HFFc6 (cell line): ENCODE measurements at places on chromosomes 4 and X.

GRCh38 chrX:133033010-133033409 is 63.9 kb downstream of the USP26 start:
- H3K4me3 ChIP-seq: no peak overlapping the region
- H3K4me1 ChIP-seq: no peaks in the 10 kb centered on the region
- no peak for DNase-seq
- no peaks in the 10 kb centered on the region for H3K27me3 ChIP-seq

DNA sequence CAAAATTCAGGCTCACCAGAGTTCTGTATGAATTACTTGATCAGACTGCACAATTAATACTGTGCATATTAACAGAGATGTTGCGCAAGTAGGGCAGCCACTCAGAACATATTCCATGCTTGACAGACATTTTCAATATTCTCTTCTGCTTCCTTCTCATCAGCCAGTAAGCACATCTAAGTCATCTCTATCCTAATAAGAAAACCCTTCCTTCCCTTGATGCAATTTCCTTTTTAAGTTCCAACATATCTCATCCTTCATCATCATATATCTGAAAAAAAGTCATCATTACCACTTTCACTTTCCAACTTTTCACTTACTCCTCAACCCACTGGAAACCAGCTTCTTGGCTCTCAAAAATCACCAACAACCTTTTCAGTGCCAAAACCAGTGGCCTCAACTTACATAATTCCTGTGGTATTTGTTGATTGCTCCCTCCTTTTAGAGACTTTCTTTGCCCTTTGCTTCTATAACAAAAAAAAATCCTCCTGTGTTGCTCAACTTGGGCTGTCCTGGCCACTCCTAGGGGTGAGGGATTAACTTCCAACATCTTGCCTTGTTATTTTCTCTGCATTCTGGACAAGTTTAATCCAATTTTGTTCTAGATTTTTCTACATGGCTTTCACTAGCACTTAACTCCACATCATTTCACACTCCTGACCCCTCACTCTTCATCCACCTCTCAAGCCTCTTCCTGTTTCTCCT is 14.1 kb downstream of the MBNL3 start:
- DNase-seq: no peak
- H3K36me3 ChIP-seq: no peaks in the 10 kb centered on the region
- H3K4me1 ChIP-seq: peaks cover 19% of the 10 kb centered on the region; the same call in 1 of the 2 replicates

DNA sequence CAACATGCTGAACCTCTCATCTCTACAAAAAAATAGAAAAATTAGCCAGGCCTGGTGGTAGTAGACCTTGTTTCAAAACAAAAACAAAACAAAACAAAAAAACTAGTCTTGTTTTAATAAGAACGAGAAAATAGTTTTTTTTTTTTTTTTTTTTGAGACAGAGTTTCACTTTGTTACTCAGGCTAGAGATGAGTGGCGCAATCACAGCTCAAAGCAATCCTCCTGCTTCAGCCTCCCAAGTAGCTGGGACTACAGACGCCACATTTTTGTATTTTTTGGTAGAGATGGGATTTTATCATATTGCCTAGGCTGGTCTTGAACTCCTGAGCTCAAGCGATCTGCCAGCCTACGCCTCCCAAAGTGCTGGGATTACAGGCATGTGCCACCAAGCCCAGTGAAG is 47.7 kb upstream of the UGDH start:
- H3K36me3 ChIP-seq: no peaks in the 10 kb centered on the region
- peaks cover 12% of the 10 kb centered on the region for H3K4me1 ChIP-seq
- H3K27me3 ChIP-seq: no peaks in the 10 kb centered on the region; the same call in 1 of the 2 replicates

DNA sequence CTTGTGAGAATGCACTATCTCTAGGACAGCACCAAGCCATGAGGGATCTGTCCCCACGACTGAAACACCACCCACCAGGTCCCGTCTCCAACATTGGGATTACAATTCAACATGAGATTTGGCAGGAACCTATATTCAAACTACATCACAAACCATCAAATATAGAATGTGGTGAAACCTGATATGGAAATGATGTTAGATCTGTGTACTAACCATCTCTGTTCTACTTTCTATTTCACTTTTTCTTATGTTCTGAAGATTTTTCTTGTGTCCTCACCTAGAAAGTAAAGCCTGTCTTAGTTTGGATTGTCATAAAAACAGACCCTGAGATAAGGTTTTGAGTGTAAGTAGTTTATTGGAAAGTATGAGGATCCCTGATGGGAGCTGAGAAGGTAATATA is 37.8 kb upstream of the TACR3 start:
- H3K4me3 ChIP-seq: no peak overlapping the region
- no peaks in the 10 kb centered on the region for H3K4me1 ChIP-seq
- H3K36me3 ChIP-seq: no peaks in the 10 kb centered on the region
- H3K27me3 ChIP-seq: peaks cover 3% of the 10 kb centered on the region; the same call in 1 of the 2 replicates
- no peak overlapping the region for H3K27ac ChIP-seq
- no peak for DNase-seq

GRCh38 chr4:177740563-177740962 is 298.3 kb upstream of the AGA start:
- H3K27ac ChIP-seq: no peak overlapping the region
- H3K36me3 ChIP-seq: no peaks in the 10 kb centered on the region
- H3K4me1 ChIP-seq: peaks cover 20% of the 10 kb centered on the region
- H3K27me3 ChIP-seq: peaks cover 2% of the 10 kb centered on the region; the same call in 1 of the 2 replicates
- peak overlapping the region; percentile 18; the same call in 1 of the 2 replicates for H3K4me3 ChIP-seq
- DNase-seq: peak; percentile 7

DNA sequence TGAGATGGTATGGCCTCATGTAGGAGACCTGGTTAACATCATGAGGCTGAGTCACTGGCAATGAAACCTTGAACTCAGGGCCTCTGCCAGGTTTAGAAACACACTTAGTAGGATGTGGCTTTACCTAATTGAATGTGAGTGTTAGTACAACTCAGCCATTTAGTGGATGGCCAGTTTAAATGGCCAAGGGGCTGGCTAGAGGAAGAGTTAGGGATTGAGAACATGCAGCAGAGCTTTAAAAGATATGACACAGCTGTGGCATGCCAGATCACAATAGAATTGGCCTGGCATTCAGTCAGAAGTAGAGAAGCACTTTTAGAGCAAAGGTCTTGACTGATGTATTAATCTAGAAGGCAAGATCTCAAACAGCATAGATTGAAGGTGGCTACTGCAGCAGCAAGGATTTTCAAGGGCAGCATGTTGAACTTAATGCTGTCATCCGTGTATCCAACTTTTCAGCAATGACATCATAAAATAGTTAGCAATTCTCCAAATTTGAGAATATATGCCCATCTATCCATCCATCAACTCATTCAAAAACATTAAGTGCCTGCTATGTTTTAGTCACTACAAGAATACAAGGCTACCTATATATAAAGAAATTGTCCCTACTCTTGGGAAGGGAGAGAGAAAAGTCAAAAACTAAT is 170.4 kb downstream of the FRAS1 start:
- no peaks in the 10 kb centered on the region for H3K4me1 ChIP-seq
- no peak overlapping the region for H3K27ac ChIP-seq
- H3K27me3 ChIP-seq: peaks cover 2% of the 10 kb centered on the region; the same call in 1 of the 2 replicates
- no peak for DNase-seq
- H3K4me3 ChIP-seq: no peak overlapping the region

DNA sequence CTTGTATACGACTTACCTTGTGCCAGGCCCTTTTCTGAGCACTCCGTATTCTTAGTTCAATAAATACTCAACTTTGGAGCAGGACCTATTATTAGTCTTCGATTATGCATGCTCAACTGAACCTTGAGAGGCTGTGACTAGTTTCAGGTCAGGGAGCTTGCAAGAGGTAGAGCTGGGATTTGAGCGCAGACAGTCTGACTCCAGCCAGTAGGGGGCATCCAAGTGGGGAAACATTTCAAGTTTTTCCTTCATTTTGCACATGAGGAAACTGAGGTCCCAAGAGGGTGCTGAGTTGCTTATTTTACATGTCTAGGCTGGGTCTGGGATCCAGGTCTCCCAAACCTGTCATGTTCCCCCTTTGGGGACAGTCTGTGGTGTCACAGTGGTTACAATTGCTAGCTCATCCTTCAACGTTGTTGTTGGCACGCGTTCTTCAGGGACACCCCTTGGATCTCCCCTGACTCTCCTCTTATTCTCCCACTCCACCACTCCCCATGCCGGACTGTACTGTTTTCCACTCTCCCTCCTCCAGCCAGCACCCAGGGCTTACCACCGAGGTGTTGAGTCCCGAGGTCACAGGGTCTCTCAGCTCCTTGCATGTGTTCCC is 6.7 kb upstream of the PRICKLE3 start:
- H3K27ac ChIP-seq: no peak overlapping the region
- peaks cover 2% of the 10 kb centered on the region for H3K27me3 ChIP-seq
- 0 out of 2 replicates have a peak overlapping the region, but pooled peaks have one; percentile 5 for H3K4me3 ChIP-seq
- no peak for DNase-seq
- H3K4me1 ChIP-seq: peaks cover 13% of the 10 kb centered on the region; the same call in 1 of the 2 replicates

DNA sequence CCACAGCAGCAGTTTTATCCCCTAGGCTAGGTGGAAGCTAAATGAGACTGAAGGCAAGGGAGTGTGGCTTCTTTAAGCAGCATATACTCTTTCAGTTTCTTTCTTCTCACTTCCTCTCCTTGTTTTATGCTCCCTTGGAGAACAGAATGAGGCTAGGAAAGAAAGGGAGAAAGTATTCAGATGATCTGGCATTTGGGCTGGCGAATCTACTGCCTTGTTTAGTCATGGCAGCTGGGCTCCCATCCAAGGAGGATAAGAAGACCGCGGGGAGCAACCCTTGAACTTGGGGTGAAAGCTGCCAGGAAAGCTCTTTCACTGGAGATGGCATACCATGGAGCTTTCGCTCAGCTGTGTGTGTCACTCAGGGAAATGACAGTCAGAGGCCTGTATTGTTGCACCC is 72.1 kb downstream of the ARHGEF38 start:
- no peaks in the 10 kb centered on the region for H3K36me3 ChIP-seq
- peak; percentile 4 for DNase-seq
- H3K27me3 ChIP-seq: peaks cover 11% of the 10 kb centered on the region; the same call in 1 of the 2 replicates
- H3K4me3 ChIP-seq: no peak overlapping the region

GRCh38 chr4:79257953-79258613 is 67.8 kb downstream of the NAA11 start:
- no peaks in the 10 kb centered on the region for H3K4me1 ChIP-seq
- no peak for DNase-seq
- H3K4me3 ChIP-seq: no peak overlapping the region
- H3K36me3 ChIP-seq: no peaks in the 10 kb centered on the region
- H3K27ac ChIP-seq: no peak overlapping the region

- H3K4me1 ChIP-seq: peaks cover 32% of the 10 kb centered on the region
- no peak for DNase-seq
- H3K27me3 ChIP-seq: no peaks in the 10 kb centered on the region
Observed at GRCh38 chr4:101103381-101104142, 243.8 kb downstream of the PPP3CA start.

- H3K27ac ChIP-seq: no peak overlapping the region
- no peak overlapping the region for H3K4me3 ChIP-seq
- peaks cover 10% of the 10 kb centered on the region; the same call in 1 of the 2 replicates for H3K27me3 ChIP-seq
- H3K36me3 ChIP-seq: no peaks in the 10 kb centered on the region
- H3K4me1 ChIP-seq: no peaks in the 10 kb centered on the region
Observed at GRCh38 chr4:108391701-108392455, 223.1 kb upstream of the LEF1 start.

- no peak overlapping the region for H3K27ac ChIP-seq
- no peaks in the 10 kb centered on the region for H3K27me3 ChIP-seq
- no peak overlapping the region for H3K4me3 ChIP-seq
- peaks cover 76% of the 10 kb centered on the region for H3K4me1 ChIP-seq
Observed at GRCh38 chr4:78296261-78296660, 239.1 kb downstream of the FRAS1 start.

GRCh38 chr4:110096405-110096804 is 102.0 kb downstream of the ELOVL6 start:
- peaks cover 23% of the 10 kb centered on the region for H3K4me1 ChIP-seq
- H3K4me3 ChIP-seq: no peak overlapping the region
- no peaks in the 10 kb centered on the region for H3K36me3 ChIP-seq
- H3K27me3 ChIP-seq: no peaks in the 10 kb centered on the region

DNA sequence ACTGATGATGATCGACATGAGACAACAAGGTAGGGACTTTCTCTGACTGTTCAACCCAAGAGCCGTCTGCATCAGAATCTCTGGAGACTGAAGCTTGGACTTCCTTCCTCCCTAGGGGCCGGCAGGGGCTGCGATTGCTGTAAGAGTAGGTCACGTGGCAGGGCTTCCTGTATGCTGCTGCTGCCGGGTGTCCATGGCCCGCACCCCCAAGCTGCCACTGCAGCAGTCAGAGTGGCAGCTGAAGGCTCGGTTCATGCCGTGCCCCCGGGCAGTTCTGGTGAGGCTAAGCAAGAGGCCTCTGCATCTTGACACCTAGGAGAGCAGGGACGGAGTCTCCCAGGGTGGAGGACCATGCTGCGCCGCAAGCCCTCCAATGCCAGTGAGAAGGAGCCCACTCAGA is at the start of gene SASH3:
Gene SASH3 (plus strand): TSS at position 203 of the 400 bp plus-strand sequence. CDS start 149 bp downstream, at position 352.
- H3K4me3 ChIP-seq: no peak within 1 kb of the TSS
- no peaks in the 10 kb centered on the region for H3K36me3 ChIP-seq
- no peaks in the 10 kb centered on the region for H3K4me1 ChIP-seq
- DNase-seq: no peak

DNA sequence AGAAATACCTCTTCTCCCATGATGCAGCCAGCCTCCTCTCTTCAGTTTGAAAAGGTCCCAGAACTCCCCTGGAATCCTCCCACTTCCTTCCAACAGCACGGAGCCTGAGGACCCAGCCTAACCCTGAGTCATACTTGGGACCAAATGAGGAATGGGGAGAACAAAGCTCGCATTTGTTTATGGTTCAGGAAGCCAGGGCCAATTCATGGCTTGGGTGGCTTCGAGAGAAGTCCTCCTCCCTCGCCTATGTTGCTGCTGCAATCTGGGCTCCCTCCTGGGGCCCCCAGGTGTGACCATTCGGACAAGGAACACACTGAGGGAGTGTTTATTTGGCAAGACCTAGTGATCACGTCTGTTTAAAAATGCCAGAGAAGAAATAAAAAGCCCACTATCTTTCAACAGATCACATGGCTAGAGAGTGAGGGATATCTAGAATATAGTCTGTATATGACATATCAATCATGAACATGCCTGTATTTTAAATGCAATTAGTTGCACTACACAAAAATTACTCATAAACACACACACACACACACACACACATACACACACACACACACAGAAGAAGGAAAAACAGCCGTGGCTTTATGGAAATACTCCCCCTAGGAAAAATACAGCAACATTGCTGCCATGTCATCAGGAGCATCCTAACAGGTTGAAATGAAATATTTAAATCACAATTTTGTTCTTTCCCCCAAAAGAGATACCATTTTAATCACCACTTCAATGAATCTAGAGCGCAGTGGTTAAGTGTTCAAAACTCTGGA is 155.7 kb upstream of the MAP3K15 start:
- no peaks in the 10 kb centered on the region for H3K36me3 ChIP-seq
- H3K27ac ChIP-seq: peak overlapping the region; percentile 91
- H3K4me1 ChIP-seq: peaks cover 73% of the 10 kb centered on the region
- peak overlapping the region; percentile 90 for H3K4me3 ChIP-seq
- peaks cover 5% of the 10 kb centered on the region; the same call in 1 of the 2 replicates for H3K27me3 ChIP-seq
- peak; percentile 51 for DNase-seq
